Heart left ventricle (tissue), 16 donors: ENCODE measurements at places on chromosomes 3 and 15. TPM values are rescaled to one million over a fixed set of nuclear protein-coding genes. Genes with fewer than 3 reads are reported as not detected.

- no peak for DNase-seq
Measured at GRCh38 chr3:57659806-57660439, 33.0 kb downstream of the DENND6A start.

DNA sequence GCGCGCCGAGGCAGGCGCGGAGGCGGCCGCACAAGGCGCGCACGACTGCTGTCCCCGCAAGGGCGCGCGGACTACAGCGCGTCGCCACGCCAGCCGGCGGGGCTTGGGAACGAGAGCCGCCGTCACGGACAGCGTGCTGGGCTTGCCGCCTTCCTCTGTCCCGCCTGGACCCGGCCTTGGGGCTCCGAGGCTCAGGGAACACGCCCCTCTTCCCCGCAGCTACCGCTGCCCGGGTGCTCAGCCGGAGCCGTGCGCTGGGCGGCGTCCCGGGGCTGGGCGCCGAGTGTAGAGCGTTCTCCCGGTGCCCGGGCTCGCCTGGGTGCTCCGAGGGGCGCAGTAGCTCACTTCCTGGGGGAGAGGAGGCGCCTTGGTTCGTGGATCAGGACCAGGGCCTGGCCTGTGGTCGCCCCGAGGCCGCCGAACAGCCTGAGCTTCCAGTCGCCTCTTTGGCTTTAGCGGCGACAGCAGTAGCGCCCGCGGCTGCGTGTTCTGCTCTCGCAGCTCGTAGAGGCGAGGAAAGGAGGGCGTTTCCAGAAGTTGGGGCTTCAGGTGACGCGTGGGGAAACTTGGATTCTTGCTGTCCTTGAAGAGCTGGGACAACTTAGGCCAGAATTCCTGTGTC is 226.7 kb upstream of the C2CD4B start:
- peak; percentile 56 for DNase-seq

Gene KCNMB3
- 1.3 TPM for polyA plus RNA-seq

DNA sequence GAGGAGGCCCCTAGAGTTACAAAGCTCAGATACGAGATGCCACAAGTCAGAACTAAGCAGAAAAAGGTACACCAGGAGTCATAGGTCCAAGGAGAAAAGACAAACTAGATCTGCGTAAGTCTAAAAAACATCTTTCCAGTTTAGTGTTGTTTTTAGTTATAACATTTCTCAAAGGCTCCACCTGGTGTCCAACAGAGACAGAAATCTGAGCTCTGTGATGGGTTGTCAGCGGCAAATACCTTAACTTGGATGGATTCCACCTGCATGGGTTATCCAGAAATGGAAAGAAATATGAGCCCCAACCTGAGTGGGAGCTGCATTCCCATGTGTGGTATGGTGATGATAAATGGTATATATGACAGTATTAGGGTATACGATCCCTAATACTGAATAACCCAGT is 238.6 kb upstream of the CHRM5 start:
- DNase-seq = no peak

Gene ACKR2
- 0.22 TPM for polyA plus RNA-seq

Gene MESP2
- 0.65 TPM for polyA plus RNA-seq

Gene TGM5
- not detected for polyA plus RNA-seq

Gene CNTN3
- polyA plus RNA-seq = 2.7 TPM

DNA sequence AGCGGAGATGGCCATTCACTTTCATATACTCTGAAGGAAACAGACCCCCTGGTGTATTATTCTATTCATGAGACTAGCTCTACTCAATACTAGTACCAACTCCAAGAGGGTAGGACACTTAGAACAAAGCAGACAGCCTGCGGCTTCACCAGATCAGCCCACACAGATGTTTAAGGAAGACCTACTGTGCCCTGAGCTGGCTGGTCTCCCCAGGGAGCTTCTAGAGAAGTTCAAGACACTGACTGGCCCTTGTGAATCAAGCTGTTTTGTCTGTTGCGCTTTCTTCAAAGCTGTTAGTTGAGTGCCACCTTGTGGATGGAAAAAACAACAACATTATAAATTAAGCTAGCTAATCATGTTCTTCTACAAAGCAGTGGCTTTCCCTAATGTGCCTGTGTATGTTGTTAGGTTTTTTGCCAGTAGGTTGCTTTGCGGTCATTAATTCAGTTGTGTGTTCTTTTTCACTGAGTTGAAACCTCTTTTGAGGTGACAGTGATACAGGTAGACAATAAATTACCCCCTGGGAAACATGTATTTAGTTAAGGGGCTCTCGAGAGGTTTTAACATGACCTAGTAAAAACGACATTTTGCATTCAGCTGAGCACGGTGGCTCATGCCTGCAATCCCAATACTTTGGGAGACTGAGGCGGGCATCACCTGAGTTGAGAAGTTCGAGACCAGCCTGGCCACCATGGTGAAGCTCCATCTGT is 64.2 kb upstream of the MYZAP start:
- DNase-seq = peak; percentile 51

DNA sequence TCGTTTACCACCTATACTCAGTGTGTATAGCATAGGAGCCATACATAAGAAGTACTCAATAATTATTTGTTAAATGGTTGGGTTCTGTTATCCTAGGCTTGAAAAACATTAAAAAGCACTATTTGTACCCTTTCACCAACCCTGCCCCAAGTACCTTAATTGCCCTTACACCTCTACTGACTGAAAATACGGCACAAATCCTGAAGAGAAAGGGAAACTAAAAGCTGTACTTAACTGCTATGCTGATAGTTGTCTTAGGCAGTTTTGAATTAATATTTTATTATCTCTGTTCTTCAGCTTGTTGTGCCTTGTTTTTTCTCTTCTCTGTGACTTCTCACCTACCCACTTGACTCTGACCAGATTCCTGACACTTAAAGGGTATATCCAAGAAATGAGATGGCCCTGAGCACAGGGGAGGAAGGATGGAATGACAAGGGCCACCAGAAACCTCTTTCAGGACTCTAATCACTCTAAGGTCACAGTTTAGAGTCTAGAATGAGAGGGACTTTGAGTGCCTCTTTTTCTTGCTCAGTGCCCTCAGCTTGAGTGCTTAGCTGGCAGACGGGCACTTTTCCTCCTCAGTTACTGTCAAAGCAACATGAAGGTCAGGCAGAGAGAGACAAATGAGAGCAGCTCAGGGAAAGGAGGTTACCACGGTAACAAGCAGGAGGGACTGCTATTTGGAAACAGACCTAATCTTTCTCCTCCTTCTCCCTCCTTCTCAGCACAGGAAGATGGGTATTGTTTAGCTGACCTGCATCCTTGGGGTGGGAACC is 136.5 kb downstream of the ZNF609 start:
- no peak for DNase-seq

Gene USF3
- polyA plus RNA-seq = 4.3 TPM

Gene VILL
- 3.4 TPM for polyA plus RNA-seq

DNA sequence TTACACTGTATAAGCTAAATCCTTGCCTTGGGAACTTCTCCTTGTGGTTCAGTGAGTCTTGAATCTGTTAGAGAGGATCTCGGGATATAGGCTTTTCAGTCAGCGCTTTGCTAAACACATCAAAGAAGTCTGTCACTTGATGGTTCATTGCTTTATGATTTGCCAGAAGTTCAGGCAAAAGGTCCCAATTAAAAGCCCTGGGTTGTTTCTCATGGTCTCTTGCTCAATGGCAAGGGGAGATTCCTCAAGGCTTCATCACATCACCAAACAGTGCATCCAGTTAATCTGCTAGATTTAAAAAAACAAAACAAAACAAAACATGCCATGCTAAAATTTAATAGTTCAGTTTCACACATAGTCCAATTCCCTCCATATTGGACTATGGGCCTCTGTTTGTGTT is 114.8 kb downstream of the FILIP1L start:
- no peak for DNase-seq

Gene UROC1
- polyA plus RNA-seq = not detected

DNA sequence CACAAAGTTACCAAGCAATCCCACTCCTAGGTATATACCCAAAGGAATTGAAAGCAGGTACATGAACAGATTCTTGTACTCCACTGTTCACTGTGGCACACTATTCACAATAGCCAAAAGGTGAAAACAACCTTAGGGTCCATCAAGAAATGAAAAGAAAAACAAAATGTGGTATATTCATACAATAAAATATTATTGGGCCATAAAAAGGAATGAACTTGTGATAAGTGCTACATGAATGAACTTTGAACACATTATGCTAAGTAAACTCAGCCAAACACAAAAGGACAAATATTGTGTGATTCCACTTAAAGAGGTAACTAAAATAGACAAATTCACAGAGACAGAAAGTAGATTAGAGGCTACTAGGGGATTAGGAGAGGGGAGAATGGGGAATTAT is 55.2 kb upstream of the IMPG2 start:
- no peak for DNase-seq

DNA sequence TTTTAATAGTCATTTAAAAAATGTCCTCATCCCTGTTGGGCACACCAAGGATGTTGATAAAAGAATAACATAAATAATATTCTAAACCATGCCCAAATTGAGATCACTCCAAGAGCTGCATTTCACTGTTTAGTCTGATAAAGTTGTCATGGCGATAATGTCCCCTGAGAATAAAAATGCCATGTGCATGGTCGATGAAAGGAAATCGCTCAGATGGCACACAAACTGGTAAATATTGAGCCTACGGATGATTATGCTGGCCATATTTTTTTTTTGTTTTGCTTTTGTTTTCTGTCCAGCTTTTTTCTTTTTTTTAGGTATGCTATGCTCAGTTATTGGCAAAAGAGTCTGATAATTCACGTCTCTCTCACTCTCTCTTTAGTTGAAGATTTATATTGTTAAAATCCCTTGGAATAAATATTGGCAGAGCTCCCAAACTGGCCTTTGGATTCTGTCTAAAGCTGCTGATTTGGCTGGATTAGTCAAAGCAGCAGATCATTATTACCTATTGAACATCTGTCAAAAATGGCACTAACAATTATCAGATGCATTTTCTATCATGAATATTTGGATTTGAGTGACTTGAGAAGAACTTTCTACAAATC is 643.8 kb downstream of the SQOR start:
- DNase-seq = no peak

DNA sequence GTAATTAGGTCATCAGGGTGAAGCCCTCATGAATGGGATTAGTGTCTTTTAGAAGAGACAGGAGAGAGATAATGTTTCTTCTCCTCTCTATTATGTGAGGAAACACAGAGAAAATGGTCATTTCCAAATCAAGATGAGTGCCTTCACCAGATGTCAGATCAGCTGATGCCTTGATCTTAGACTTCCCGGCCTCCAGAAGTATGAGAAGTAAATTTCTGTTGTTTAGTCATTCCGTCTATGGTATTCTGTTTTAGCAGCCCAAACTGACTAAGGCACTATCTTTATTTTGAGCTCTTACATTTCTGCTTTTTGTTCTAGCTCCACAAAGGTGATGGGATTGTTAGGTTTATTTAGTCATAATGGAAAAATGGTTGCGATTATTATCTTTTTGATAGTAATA is 273.2 kb upstream of the GADL1 start:
- DNase-seq = no peak

DNA sequence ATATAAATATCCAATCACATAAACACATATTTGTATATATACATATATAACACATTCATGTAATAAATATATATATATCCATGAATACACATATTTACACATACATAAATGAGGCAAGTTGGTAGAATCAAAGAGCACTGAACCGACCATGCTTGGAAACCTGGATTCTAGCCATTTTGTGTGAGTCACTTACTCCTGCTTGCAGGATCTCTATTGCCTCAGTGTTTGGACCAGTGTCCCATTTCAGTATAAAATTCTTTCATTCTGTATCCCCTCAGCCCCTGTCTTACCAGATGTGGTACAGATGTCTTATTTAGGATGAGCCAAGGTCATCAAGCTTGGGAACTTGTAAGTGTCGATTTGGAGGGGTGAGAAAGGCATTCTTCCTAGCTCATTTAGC is 391.4 kb upstream of the FRG2C start:
- DNase-seq = no peak

Gene SLC22A13
- polyA plus RNA-seq = 0.23 TPM

DNA sequence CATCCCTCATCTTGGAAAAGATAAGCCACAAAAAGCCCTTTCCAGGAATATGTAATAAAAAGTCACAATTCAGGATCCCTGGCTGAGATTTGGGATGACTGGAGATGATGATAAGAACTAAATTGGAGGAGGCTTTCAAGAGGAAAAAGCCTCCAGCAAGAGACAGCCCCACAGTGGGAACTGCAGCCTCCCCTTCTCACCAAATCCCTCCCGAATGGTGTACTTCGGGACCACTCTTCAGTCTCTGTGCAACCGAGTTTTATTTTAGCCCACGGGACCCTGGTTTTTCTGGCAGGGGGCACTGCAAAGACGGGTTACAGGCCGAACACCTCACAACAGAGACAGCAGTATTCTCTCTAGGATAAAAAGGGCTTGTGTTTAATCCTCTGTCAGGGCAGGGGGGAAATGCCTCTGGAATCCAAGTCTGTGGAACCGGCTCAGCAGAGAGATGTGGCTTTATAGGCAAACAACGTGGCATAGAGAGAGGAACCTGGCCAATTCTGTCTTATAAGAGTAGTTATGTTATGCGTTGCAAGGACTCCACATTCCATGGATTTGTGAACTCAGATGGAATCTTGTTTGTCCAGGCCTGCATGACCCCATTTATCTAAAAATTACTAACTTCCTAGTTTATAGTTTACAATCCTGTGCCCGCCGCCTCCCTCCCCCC is 1.2 kb upstream of the LMCD1 start:
- DNase-seq = no peak

- DNase-seq = no peak
Measured at GRCh38 chr15:92100301-92100700, 246.8 kb downstream of the SLCO3A1 start.

Gene THRB
- 4.8 TPM for polyA plus RNA-seq

- no peak for DNase-seq
Measured at GRCh38 chr15:67164811-67165253, 89.6 kb downstream of the AAGAB start.

DNA sequence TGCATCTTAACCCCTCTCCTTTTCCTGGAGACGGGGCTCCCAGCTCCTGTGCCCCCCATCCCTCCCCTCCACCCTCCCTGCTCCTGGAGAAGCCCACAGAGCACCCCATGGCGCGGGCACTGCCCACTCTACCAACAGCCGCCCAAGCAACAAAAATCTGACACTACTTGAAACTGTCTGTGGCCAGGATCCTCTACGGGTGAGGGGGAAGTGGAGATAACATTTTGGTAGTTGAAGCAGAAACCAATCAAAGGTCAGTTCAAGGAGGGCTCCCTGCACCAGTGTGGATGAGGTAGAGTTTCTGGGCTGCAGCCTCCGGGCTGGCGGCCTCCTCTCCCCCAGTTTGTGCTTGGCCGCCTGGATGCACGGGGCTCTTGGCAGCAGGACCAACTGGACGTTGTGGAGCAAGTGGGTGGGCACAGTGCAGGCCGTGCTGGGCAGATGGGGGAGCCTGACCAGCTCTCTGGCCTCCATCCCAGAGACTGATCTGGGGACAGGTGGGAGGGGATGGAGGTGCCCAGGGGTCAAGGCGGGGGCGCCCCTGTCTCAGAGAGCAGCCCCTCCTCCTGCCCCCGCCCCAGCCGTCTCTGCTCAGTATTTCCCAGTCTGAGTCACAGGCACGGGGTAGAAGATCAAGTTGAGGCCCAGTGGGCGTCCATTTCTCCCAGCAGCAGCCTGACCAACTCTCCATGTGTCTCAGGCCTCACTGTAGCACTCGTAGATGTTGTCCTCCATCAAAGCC is 12.8 kb downstream of the H1-8 start:
- no peak for DNase-seq
